ENCODE measurements at places on chromosomes 12 and 14.

DNA sequence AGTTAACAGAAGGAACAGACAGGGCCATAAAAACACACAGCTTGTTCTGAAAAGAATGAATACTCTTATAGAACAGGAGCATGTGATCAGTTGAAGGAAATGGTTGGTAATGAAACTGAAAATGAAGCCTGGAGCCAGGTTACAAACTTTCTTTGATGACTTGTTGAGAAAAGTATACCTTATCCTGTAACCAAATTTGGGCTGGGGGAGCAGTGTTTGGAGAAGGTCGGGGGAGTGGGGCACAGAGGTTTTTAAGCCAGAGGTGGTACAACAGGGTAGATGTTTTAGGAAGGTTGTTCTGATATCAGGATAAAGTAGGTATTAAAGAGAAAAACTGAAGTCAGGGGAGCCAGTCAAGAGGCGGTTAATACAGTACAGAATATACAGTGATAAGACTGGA lies 8.2 kb downstream of the GOLT1B start:
- DNase-seq, result no peak

DNA sequence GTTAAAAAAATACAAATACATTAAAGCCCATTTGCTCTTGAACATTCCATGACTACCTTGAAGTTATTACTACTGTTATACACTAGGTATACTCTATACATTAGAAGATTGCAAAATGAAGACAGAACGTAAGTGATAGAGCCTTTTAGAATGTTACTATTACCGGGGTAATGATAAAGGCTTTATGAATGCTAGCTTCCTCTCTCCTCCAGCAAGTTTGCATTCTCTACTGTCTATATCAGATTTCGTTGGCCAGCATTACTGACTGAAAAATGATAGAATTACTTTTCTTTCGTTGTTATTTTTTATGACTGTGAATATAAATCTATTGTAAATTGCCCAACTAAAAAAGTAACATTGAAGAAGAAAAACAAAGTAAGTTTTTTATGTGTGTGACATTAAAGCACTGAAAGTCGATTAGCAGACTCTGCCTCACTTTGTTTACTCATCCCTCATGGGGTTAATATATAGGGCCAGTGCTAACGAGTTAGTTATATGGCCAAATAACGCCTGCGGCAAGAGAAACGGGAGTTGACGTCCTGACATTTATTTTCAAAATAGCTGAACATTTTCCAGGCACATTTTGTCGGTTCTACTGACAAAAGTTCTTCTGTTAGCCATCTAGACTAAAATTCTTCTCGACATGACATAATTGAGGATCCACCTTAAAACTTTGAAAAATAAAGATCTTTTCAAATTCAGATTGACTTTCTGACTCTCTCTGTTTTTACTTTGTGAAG lies 163.8 kb upstream of the KITLG start:
- no peak for DNase-seq

GRCh38 chr12:27431185-27431584 lies 15.4 kb upstream of the SMCO2 start:
- DNase-seq, result no peak

DNA sequence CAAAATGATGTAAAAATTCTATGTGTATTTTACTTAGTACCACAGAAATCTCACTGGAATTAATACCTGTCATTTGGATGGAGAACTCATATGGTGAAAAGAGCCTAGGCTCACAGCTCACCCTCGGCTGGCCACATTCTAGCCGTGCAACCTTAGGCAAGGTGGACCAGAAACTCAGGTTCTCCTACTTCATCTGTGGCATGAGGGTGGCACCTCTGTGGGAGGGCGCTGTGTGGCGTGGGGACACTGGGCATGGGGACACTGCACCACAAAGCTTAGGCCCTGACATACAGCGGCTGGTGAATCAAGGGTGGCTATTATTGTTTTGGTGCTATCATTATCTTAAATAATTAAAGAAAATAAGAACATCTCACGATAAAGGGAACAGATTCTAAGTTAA lies 47.1 kb downstream of the EML1 start:
- no peak for DNase-seq

GRCh38 chr12:30002677-30003076 lies 218.9 kb upstream of the TMTC1 start:
- no peak for DNase-seq

DNA sequence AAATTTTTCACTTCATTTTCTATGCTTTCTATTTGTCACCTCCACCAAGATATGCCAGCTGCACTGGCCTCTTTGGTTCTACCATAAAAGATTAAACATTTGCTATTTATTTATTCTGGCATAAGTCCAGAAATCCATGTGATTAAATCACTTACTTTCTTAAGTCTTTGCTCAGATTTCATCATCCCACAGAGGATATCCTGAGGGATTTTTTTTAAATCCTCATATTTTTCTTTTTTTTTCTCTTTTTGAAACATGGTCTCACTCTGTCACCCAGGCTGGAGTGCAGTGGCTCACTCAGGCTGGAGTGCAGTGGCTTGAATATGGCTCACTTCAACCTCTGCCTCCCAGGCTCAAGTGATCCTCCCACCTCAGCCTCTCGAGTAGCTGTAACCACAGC lies 645.4 kb upstream of the ATXN7L3B start:
- DNase-seq, result no peak

DNA sequence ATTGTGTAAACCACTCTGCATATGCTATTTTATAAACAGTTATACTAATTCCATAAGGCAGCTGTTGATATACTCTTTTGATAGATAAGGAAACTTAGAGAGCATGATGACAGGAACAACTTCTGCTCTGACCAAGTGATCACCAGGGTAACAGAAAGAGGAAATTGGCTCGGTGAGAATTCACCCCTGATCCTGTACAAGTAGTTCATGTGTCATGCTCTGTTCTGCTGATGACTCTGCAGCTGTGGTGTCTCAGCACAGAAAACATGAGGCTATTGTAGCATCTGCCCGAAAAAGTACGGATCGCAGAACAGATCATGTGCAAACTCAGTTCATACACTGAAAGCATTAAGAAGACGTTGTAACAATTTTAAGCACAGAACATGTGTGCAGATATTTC lies 345.0 kb downstream of the LRIG3 start:
- no peak for DNase-seq

DNA sequence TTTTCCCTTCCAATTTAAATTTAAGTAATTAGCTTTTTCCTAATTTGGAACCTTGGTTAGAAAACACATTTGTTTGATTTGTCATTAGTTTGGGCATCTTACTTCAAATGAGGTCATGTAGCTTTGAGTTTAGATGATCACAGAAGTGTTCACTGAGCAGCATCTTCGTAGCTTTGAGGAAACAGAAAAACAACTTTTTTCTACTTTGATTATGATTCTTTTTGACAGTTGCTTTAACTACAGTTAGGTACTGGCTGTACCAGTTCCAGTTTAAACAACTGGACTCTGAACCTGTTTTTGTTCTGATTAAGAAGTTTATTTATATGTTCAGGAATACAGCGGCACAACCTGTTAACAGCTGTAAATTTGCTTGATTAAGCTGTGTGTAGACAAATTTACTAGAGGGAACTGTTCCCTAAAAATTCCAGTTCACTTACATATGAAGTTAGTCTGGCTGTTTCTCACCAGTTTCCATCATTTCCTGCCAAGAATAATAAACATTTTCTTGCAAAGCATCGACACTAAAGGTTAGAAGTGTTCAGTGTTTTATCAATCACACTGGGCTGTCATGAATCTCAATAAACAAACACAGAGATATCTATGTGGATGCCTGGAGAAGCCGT lies 191.9 kb downstream of the RAD51B start:
- DNase-seq, result no peak

- DNase-seq, result no peak
Measured at GRCh38 chr14:50451854-50452253, 55.2 kb upstream of the CDKL1 start.

GRCh38 chr12:9931245-9931644 lies 925 bp downstream of the CLEC2A start:
- DNase-seq, result no peak

- DNase-seq, result no peak
Measured at GRCh38 chr14:92624764-92625163, 111.2 kb downstream of the RIN3 start.

GRCh38 chr14:37051680-37052079 lies 120.7 kb downstream of the SLC25A21 start:
- no peak for DNase-seq

DNA sequence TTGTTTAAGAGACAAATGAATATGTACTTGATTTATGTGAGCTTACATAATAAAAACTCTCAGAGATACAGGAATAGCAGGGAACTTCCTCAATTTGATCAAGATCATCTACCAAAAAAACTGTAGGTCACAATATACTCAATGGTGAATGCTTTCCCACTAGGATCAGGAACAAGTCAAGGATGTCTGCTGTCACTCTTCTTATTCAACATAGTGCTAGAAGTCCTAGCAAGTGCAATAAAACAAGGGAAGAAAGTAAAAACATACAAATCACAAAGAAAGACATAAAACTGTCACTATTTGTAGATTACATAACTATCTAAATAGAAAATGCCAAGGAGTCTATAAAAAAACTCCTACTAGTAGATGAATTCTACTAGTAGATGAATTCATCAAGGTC lies 41.9 kb upstream of the PAWR start:
- no peak for DNase-seq

GRCh38 chr12:114625294-114625851 lies 58.6 kb downstream of the TBX3 start:
- DNase-seq, result peak; percentile 63

- DNase-seq, result peak; percentile 21
Measured at GRCh38 chr12:124032265-124032886, 59.4 kb downstream of the ZNF664 start.

DNA sequence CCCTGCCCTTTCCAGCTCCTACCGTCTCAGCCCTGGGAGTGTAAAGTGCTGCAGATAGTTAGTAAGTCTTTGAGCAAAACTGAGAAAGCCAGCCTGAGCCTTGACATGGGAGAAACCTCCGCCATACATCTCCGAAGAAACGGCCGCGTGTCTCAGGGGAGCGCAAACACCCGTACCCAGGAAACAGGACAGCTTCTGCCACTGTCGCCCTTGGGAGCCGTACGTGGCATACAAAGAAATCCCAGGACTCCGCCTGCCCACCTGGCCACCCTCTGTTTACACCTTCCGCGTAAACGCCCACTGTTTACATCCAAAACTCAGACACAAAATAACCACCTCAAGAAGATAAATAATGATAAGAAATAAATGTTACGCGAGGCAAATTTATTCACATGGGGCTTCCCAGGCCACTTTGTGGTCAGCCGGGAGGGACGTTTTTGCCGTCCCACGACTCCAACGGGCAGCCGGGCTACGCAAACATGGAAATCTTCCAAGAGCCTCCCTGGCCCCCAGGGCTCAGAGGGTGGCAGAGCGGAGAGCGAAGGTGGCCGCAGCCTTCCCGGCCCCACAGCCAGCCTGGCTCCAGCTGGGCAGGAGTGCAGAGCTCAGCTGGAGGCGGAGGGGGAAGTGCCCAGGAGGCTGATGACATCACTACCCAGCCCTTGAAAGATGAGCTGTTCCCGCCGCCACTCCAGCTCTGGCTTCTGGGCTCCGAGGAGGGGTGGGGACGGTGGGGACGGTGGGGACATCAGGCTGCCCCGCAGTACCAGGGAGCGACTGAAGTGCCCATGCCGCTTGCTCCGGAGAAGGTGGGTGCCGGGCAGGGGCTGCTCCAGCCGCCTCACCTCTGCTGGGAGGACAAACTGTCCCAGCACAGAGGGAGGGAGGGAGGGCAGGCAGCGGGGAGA lies at the start of gene BDKRB2:
Gene BDKRB2, plus strand, starts transcription at position 689 of the 908 bp plus-strand sequence. CDS start 32,269 bp downstream, outside the sequence.
- peak; percentile 38 for DNase-seq

DNA sequence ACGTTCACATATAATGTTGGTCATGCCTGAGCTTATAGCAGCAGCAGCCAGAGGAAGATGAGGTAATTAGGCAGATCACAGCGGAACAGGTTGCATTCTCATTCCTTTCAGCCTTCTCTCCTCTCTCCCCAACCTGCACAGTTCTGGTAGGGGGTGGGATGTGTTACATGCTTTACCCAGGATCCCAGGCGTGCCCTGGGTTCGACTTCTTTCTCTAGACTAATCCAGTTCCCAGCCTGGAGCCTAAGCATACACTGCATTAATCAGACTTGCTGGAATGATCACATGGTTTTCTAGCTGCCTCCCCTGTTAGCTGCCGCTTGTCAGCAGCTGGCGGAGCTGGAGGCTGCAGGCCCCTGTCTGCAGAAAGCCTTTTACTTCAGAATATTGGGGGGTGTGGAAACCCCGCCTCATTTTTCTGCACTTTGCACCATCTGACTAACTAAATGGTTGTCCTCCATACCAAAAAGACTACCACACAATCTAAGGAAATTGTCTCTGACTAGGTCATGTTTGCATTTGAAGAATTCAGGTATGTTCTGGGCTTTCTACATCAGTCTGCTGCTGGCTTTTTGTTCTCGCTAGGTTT lies 46.0 kb upstream of the EVL start:
- no peak for DNase-seq

- no peak for DNase-seq
Measured at GRCh38 chr12:109741970-109742703, 28.5 kb downstream of the FAM222A start.

- DNase-seq, result no peak
Measured at GRCh38 chr12:110992909-110993308, 72.5 kb upstream of the MYL2 start.

DNA sequence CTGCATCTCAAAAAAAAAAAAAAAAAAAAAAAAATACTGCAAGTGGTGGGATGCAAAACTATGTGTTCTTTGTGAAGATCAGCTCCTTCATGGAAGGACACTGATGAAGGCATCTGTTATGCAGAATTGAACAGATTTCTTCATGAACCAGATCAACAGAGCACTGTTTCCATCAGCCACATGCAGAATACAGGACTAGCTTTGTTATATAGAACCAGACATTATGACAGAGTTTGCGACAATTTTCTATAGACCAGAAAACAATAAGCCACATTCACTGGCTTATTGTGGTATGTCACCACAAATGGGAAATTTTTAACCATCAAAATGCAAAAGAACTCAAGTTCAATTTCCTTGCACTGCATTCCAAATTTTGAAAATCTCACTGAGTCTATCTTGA lies 34.7 kb downstream of the CIT start:
- no peak for DNase-seq

DNA sequence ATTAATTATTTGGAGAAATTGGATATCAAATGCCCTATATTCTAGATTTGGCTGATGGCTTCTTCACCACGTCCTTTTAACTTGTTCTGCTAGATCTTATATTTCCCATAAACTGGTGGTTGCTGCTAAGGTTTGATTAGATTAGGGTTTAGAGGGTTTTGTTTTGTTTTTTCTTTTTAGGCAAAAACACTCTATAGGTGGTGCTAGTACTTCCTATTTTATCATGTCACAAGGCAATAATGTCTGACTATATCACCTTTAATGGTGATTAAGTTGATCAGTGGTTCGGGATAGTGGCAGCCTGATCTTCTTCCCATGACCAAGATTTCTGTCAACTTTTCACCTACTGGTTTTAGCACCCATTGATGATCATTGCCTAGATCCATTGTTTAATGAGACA lies 455.1 kb downstream of the RAD51B start:
- DNase-seq, result no peak

DNA sequence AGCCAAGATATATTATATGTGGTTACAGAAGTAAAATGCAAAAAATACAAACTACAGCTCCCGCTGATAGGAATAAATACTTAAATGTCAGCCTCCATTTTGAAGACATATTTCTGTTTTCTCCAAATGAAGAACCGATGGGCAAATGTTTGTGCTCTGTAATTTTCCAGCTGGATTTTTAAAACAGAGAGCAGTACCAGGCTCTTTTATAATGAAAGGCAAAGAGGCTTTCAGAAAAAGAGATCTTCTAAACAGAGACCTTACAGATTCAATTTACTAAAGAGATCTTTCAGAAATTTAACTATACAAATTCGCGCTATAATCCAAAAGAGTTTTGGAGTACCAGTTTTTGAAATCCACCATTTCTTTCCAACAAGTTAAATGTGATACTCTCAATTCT lies 19.9 kb downstream of the MAP4K5 start:
- DNase-seq, result no peak

Measured in activated CD4-positive, alpha-beta T cell treated with anti-CD3 and anti-CD28 coated beads for 48 hours (primary cell).